ENCODE measurements at places on chromosomes 7 and 10. TPM values are rescaled to one million over a fixed set of nuclear protein-coding genes. Genes with fewer than 3 reads are reported as not detected.

DNA sequence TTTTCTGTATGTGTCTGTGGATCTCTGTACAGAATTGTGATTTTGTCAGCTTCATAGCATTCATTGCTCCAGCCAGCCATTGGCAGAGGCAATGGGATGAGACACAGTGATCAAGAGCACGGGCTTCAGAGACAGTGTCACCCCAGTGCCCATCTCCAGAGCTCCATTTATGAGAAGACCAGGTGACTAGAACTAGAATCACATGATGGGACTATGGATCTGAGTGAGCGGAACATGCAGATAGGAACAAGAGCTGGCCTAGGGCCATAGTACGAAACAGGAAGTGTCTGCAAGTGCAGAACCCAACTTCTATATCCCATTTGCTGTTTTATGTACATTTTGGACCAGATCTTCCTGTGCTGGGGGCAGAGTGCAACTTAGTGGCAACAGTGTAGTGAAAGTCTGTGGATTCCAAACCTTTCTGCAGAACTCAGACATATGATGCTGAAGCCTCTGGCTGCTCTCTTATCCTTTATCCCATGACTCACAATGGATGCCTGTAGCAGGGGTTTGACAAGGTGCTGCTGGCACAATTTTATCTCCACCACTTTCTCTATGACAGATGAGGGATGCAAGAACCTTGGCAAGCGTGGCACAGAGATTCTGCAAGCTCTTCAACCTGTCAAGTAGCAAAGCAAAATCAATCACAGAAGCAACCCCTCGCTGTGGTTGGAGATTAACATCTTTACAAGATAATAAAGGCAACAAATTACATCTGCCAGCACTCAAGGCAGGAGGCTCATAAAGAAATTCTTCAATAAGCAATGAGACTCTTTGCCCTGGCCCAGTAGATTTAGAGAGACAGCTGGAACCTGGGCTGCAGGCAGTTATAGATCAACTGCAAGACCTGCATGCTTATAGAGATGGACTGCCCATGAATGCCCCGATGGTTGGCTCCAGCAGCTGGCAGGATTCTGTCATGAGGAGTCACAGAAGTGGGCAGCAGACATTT lies 681.3 kb downstream of the TNS3 start:
- no peaks in the 10 kb centered on the region for H3K36me3 ChIP-seq
- no peaks in the 10 kb centered on the region for H3K4me1 ChIP-seq
- DNase-seq: no peak
- H3K27ac ChIP-seq: no peak overlapping the region
- H3K4me3 ChIP-seq: no peak overlapping the region

DNA sequence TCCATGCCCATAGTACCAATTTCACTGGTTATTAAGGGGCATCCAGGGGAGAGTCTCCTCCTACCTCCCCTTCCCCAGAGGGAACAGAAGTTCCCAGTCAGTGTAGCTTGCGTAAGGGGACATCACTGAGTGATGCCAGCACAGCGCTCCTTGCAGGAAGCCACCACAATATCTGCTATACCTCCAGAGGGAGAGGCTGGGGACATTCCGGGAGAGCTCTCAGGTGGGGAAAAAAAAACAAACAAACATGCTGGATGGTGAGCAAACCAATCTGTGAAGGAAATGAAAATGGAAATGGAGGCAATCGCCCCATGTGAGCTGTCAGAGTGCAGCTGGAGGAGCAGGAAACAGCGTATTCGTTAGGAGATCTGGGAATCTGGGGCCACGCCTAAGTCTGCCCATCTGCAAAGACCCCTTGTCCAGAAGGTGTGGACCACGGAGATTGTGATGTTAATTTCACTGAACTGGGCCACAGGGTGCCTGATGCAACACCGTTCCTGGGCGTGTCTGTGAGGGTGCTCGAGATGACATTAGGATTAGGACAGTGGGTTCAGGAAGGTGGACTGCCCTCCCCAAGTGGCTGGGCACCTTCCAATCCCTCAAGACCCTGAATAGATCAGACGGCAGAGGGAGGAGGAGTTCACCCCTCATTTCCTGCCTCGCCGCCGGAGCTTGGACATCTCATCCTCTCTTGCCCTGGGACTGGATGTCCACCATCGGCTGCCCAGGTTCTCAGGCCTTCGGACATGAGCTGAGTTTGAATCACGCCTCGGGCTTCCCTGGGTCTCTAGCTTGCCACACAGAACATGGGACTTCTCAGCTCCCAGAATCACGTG lies 30.5 kb downstream of the GNA12 start:
- DNase-seq: no peak
- H3K4me3 ChIP-seq: no peak overlapping the region
- peaks cover 2% of the 10 kb centered on the region for H3K27me3 ChIP-seq
- H3K4me1 ChIP-seq: peaks cover 3% of the 10 kb centered on the region
- no peak overlapping the region for H3K27ac ChIP-seq
- H3K36me3 ChIP-seq: no peaks in the 10 kb centered on the region

GRCh38 chr10:86073199-86073977 lies 293.2 kb downstream of the GRID1 start:
- no peaks in the 10 kb centered on the region for H3K4me1 ChIP-seq
- no peak overlapping the region for H3K4me3 ChIP-seq
- no peak overlapping the region for H3K27ac ChIP-seq
- no peak for DNase-seq
- no peaks in the 10 kb centered on the region for H3K36me3 ChIP-seq
- H3K27me3 ChIP-seq: no peaks in the 10 kb centered on the region

GRCh38 chr10:5910323-5911100 lies 20.5 kb downstream of the FBH1 start:
- no peak overlapping the region for H3K4me3 ChIP-seq
- H3K4me1 ChIP-seq: peaks cover 7% of the 10 kb centered on the region
- H3K27ac ChIP-seq: no peak overlapping the region
- H3K27me3 ChIP-seq: peaks cover 3% of the 10 kb centered on the region
- peaks cover 48% of the 10 kb centered on the region for H3K36me3 ChIP-seq

- peaks cover 6% of the 10 kb centered on the region for H3K27me3 ChIP-seq
- no peak overlapping the region for H3K27ac ChIP-seq
- DNase-seq: no peak
- no peak overlapping the region for H3K4me3 ChIP-seq
- H3K4me1 ChIP-seq: no peaks in the 10 kb centered on the region
- H3K36me3 ChIP-seq: no peaks in the 10 kb centered on the region
These were observed 164.4 kb upstream of the PPP2R2D start for GRCh38 chr10:131736321-131736980.

DNA sequence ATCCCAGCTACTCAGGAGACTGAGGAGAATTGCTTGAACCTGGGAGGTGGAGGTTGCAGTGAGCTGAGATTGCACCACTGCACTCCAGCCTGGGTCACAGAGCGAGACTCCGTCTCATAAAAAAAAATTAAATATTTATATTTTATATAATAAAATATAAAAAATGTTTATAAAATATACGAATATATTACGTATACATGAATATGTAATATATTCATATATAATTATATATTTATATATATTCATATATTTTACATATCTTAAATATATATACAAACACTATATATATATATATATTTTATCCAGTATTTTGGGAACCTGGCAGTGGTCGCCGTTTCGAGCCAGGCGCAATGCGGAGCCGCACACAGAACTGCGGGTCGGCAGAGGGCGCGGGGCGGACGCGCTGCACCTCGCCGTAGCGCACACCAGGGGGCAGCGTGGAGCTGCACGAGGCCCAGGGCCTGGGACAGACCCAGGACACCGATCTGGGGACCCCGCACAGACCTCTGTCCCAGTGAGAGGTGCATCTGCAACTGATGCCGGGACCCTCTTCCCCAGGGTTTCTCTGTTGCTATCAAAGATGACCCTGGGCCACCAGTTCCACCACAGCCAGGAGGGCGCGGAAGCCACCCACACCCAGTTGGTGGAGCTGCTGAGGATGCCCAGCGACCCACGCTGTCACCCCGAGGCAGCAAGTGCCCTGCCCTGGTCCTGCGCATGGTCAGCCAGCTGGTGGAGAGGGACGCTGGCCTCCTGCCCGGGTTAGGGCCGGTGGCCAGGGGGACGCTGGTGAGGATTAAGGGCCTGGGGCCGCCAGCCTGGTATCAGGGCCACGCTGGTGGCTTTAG lies 22.7 kb downstream of the AP5Z1 start:
- H3K4me3 ChIP-seq: no peak overlapping the region
- no peak overlapping the region for H3K27ac ChIP-seq
- H3K27me3 ChIP-seq: no peaks in the 10 kb centered on the region
- peaks cover 11% of the 10 kb centered on the region for H3K4me1 ChIP-seq

DNA sequence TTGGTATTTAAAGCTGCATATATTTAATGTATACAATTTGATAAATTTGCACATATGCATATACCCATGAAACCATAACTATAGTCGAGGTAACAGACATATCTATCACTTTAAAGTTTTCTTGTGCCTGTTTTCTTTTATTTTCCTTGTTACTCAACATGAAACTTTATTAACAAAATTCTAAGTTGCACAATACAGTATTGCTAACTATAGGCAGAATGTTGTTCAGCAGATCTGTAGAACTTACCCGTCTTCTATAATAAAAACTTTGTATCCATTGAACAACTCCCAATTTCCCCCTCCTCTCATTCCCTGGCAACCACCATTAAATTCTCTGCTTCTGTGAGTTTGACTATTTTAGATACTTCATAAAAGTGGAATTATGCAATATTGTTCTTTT lies 404.6 kb upstream of the KCND2 start:
- DNase-seq: no peak
- H3K36me3 ChIP-seq: no peaks in the 10 kb centered on the region
- H3K27me3 ChIP-seq: peaks cover 1% of the 10 kb centered on the region
- H3K4me3 ChIP-seq: no peak overlapping the region
- H3K27ac ChIP-seq: no peak overlapping the region

DNA sequence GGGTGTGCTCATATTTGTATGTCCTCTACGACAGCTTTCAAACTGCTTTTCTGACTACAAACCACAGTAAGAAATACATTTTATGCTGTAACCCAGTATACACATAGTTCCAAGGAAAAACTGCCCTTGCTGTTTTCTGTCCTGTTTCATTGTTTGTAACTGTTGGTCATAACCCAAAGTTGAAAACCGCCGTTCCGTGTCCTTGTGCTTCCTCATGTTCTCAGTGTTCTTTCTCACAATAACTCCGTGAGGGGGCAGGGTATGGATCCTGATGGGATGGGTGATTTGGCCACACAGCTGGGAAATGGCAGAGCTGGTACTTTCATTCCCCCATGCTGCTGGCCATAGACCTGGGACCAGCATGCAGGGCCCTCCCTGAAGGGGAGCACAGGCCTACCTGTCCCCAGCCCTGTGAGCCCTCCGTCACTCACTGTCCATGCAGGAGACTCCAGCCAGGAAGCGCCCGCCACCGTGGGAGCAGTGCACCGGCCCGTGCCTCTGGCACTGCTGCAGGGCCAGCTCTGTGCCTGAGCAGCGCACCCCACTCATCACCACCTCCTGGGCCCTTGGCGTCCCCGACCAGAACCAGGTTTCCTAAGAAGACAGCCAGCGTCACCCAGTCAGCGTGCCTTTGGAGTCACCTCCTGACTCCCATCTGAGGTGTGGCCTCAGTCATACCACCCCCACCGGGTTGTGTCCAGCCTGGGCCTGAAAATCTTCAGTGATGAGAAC lies 12.7 kb downstream of the LOXL4 start:
- H3K4me1 ChIP-seq: peaks cover 11% of the 10 kb centered on the region
- H3K36me3 ChIP-seq: peaks cover 12% of the 10 kb centered on the region
- H3K27ac ChIP-seq: no peak overlapping the region
- no peaks in the 10 kb centered on the region for H3K27me3 ChIP-seq
- DNase-seq: no peak

GRCh38 chr10:131910663-131911314 lies 10.0 kb downstream of the PPP2R2D start:
- no peak for DNase-seq
- H3K36me3 ChIP-seq: peaks cover 23% of the 10 kb centered on the region
- peaks cover 2% of the 10 kb centered on the region for H3K27me3 ChIP-seq
- no peak overlapping the region for H3K4me3 ChIP-seq
- H3K4me1 ChIP-seq: peaks cover 57% of the 10 kb centered on the region
- H3K27ac ChIP-seq: peak overlapping the region; percentile 19

- H3K4me1 ChIP-seq: no peaks in the 10 kb centered on the region
- DNase-seq: no peak
- no peaks in the 10 kb centered on the region for H3K36me3 ChIP-seq
- H3K27ac ChIP-seq: no peak overlapping the region
These were observed 123.7 kb upstream of the ADAM12 start for GRCh38 chr10:126511917-126512479.

- no peak overlapping the region for H3K27ac ChIP-seq
- H3K27me3 ChIP-seq: peaks cover 4% of the 10 kb centered on the region
- no peaks in the 10 kb centered on the region for H3K36me3 ChIP-seq
- no peaks in the 10 kb centered on the region for H3K4me1 ChIP-seq
- H3K4me3 ChIP-seq: no peak overlapping the region
- DNase-seq: no peak
These were observed 199.3 kb downstream of the PRKG1 start for GRCh38 chr10:51273574-51273973.

GRCh38 chr7:74061840-74062539 lies 21.6 kb upstream of the LIMK1 start:
- peaks cover 11% of the 10 kb centered on the region for H3K27me3 ChIP-seq
- H3K4me1 ChIP-seq: peaks cover 20% of the 10 kb centered on the region
- H3K27ac ChIP-seq: peak overlapping the region; percentile 99
- peak overlapping the region; percentile 82 for H3K4me3 ChIP-seq

DNA sequence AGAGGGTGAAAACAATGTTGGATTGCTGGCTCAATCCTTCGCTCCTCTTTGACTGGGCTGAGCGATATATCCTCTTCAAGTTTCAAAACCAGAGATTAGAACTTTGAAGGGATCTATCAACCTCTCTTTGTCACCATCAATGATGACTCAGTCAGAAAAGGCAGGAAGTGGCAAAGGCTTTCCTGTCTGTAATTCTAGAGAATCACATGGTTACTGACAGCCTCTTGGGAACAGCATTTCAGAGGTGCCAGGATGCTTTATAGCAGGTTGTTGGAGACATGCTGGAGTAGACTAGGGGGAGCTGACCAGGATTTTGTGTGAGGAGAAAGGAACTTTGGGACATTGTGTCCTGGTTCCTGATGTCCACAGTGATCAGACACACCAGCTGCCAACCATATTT lies 81.3 kb downstream of the PRKCQ start:
- H3K4me3 ChIP-seq: peak overlapping the region; percentile 82
- peaks cover 38% of the 10 kb centered on the region for H3K36me3 ChIP-seq
- peaks cover 4% of the 10 kb centered on the region for H3K27me3 ChIP-seq
- peak; percentile 74 for DNase-seq
- peaks cover 29% of the 10 kb centered on the region for H3K4me1 ChIP-seq

GJD4 gene
- not detected for polyA plus RNA-seq

TMEM236 gene
- 0.07 TPM for polyA plus RNA-seq

HOXA3 gene
- polyA plus RNA-seq: not detected

PRSS37 gene
- polyA plus RNA-seq: not detected

LRRC4 gene
- polyA plus RNA-seq: 0.36 TPM

GIMAP5 gene
- polyA plus RNA-seq: 291 TPM

ENO4 gene
- polyA plus RNA-seq: not detected

CABCOCO1 gene
- not detected for polyA plus RNA-seq
